ENCODE measurements at places on chromosomes 3 and 15.
A peak's percentile ranks its signal among the peaks of the same experiment; 100 is the strongest.

GRCh38 chr15:37599156-37599555 is 335.3 kb upstream of the TMCO5A start:
- no peak for DNase-seq

DNA sequence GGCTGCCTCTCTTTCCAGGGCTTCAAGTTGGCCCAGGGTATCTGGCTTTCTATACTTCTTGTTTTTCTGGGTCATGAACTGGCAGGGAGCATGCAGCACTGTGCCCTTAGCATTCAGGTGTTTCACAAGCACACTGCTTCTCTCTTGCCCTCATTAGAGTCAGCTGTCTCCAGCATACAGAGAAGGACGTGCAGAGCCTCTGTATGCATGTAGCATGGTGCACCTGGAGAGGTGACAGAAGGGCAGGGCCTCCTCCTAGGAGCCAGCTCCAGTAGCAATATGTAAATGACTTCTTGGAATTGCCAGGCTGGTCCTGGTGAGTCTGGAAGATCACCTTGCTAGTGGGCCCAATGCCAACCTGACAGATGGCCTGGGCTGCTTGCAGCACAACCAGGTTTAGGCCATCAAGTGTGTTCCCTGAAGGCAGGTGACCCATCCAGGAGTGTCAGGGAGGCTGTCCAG is 44.8 kb upstream of the ATP2C1 start:
- peak; percentile 28 for DNase-seq

DNA sequence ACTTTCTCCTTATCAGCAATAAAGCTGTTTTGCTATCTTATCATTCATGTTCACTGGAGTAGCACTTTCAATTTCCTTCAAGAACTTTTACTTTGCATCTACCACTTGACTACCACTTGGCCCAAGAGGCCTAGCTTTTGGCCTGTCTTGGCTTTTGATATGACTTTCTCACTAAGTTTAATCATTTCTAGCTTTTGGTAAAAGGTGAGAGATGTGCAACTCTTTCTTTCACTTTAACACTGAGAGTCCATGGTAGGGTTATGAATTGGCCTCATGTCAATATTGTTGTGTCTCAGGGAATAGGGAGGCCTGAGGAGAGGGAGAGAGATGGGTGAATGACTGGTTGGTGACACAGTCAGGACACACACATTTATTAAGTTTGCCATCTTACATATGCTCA is 31.0 kb upstream of the FAM3D start:
- DNase-seq = no peak

GRCh38 chr3:188232656-188233055 is 78.7 kb downstream of the LPP start:
- no peak for DNase-seq
